Caco-2 (cell line): ENCODE measurements at places on chromosomes 4 and X. TPM values are rescaled to one million over a fixed set of nuclear protein-coding genes. Genes with fewer than 3 reads are reported as not detected.

The MAP7D3 gene
- 5.7 and 6.0 TPM in 2 replicates for total RNA-seq

GRCh38 chr4:59249110-59249509 is 1951.0 kb upstream of the ADGRL3 start:
- no peaks in the 10 kb centered on the region for H3K4me1 ChIP-seq
- H3K4me3 ChIP-seq, result no peak overlapping the region
- no peaks in the 10 kb centered on the region for H3K36me3 ChIP-seq
- DNase-seq, result no peak
- H3K27me3 ChIP-seq, result no peaks in the 10 kb centered on the region
- H3K27ac ChIP-seq, result no peak overlapping the region

DNA sequence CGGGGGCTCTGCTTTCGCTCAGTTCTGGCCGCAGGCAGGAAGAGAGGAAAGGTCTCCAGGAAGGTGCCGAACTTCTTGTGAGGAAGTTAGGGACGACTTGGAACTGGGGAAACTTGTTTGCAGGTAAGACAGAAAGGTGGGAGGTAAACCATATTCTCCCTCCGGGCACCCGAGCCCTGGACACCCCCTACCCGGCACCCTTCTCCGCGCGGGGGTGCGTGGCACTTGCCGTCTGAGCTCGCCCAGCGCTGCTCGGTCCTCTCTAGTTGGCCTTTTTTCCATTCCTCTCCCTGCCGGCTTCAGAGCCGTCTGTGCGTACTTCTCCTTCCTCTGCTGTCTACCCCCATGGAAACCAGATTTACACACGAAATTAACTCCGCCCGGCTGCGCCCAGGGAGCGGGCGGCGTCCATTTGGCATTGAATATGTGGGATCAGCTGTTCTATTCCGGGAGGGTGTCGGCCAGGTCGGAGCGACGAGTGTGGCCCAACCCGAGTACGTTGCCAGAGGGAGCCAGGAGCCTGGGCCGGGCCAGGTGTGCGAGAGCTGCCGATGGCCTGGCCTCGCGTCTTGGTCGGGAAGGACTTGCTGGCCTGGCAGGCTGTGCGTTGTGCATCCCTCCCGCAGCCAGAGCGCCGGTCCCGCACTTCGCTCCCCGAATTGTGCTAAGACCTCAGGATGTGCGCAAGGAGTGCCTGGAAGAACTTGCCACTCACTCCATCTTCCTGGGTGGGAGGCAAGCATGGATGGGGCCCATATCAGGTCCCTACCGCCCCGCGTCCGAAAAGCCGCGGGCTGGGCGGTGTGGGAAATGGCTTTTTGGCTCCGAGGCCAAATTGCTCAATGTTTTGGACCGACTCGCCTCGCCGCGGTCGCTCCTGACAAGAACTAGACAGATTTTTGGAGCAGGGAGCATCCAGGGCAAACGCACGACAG is 1.7 kb downstream of the PDGFRA start:
- H3K27me3 ChIP-seq, result no peaks in the 10 kb centered on the region
- peak overlapping the region; percentile 64 for H3K4me3 ChIP-seq
- peak overlapping the region; percentile 79 for H3K27ac ChIP-seq
- peaks cover 13% of the 10 kb centered on the region for H3K4me1 ChIP-seq
- H3K36me3 ChIP-seq, result no peaks in the 10 kb centered on the region

DNA sequence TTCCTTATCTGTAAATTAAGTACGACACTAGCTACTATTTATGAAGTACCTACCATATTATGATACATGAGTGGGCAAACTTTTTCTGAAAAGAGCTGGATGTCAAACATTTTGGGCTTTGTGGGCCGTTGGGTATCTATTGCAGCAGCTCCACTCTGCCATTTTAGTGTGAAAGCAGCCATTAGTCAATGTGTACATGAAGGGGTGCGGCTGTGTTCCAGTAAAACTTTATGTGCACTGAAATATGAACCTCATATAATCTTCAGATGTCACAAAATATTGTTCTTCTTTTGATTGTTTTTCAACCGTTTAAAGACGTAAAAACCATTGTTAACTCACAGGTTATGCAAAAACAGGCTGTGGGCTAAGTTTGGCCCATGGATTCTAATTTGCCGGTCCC is 14.1 kb downstream of the PRPS2 start:
- no peaks in the 10 kb centered on the region for H3K36me3 ChIP-seq
- H3K4me3 ChIP-seq, result no peak overlapping the region
- no peaks in the 10 kb centered on the region for H3K27me3 ChIP-seq
